Activated CD4-positive, alpha-beta T cell treated with anti-CD3 and anti-CD28 coated beads, Interleukin-2, amount 50 U/mL, for 16 hours (primary cell): ENCODE measurements at places on chromosomes 6 and 20.

DNA sequence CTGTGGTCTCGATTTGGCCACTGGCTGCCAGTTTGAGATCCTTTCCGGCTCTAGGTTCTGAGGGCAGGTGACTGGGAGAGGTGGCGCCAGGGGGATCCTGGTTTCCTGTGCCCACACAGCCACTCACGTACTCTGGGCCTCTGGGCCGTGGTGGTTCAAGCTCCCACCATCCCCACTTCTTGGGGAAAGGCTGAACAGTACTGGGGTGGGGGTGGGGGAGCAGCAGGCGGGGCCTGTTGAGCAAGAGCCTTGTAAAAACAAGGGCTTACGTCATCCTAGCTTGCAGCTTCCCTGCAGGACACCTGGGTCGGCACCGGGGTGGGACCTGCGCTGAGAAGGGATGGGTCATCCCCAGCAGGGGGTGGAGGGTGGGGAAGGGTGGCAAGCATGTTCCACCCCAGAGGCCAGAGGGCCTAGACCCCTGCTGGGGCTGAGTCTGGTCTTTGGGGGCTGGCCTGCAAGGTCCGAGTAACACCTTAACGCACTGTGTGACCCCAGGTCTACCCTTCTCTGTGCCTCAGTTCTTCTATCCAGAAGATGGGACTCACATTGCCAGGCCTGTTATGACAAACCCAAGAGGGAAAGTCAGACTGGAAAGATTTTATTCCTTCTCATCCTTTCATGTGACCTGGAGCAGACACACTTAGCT is 3.1 kb upstream of the CEBPB start:
- DNase-seq: no peak

- DNase-seq: no peak
Measured at GRCh38 chr6:89763550-89763949, 56.0 kb downstream of the MDN1 start.

DNA sequence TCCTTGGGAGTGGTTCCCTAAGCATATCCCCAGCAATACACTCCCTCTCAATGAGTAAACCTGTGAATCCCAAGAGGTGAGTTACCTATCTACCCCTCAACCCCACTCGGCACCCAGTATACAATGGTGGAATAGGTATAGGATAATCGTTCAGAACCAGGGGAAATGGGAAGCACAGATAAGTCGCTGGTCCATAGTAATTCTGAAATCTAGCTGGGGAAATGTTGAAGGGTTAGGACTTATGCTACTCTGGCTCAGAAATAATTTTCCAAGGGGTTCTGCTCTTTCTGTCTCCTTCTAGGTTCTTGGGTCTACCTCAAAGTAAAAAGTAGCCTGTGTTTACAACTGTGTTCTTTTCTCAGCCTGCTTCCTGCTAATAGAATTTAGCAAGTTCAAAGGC is 62.3 kb upstream of the NNAT start:
- DNase-seq: no peak

GRCh38 chr6:100372326-100373091 is 92.2 kb downstream of the SIM1 start:
- DNase-seq: no peak

GRCh38 chr6:104952911-104953399 is 4.0 kb upstream of the LIN28B start:
- no peak for DNase-seq

GRCh38 chr6:163782436-163783003 is 368.0 kb downstream of the QKI start:
- DNase-seq: no peak

DNA sequence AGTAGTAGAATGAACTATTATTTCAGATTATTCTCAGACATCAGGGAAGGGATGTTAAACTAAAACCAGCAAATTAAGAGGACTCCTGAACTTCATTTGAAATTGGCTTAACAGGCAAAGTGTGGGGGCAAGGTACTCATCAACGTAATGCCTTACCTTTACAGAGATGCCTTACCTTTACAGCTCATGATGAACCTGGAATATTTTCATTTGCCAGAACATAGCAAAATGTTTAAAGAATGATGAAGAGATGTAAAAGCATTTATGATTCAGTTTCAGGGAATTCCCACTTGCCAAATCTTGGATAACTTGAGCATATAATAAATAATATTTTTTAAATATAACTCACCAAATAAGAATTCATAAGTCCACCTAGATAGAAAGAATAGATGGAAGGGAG is 207.5 kb downstream of the TINAG start:
- no peak for DNase-seq

GRCh38 chr6:89494131-89494793 is 61.3 kb downstream of the ANKRD6 start:
- DNase-seq: no peak

GRCh38 chr6:40822619-40823018 is 216.4 kb downstream of the UNC5CL start:
- DNase-seq: no peak
